ENCODE measurements at places on chromosomes 5 and 9. TPM values are rescaled to one million over a fixed set of nuclear protein-coding genes. Genes with fewer than 3 reads are reported as not detected.

MEGF9 gene
- 12.1 TPM for total RNA-seq

PKD2L2 gene
- total RNA-seq = not detected

TICAM2 gene
- total RNA-seq = 6.8 TPM

C5orf52 gene
- total RNA-seq = not detected

PDGFRB gene
- total RNA-seq = 96.6 TPM

PCDHGB4 gene
- total RNA-seq = 13.6 TPM

FAM153A gene
- not detected for total RNA-seq

PDE8B gene
- 0.18 TPM for total RNA-seq

KCNT1 gene
- not detected for total RNA-seq

ST8SIA4 gene
- total RNA-seq = 0.59 TPM

IFNA21 gene
- total RNA-seq = not detected

EQTN gene
- not detected for total RNA-seq

DNA sequence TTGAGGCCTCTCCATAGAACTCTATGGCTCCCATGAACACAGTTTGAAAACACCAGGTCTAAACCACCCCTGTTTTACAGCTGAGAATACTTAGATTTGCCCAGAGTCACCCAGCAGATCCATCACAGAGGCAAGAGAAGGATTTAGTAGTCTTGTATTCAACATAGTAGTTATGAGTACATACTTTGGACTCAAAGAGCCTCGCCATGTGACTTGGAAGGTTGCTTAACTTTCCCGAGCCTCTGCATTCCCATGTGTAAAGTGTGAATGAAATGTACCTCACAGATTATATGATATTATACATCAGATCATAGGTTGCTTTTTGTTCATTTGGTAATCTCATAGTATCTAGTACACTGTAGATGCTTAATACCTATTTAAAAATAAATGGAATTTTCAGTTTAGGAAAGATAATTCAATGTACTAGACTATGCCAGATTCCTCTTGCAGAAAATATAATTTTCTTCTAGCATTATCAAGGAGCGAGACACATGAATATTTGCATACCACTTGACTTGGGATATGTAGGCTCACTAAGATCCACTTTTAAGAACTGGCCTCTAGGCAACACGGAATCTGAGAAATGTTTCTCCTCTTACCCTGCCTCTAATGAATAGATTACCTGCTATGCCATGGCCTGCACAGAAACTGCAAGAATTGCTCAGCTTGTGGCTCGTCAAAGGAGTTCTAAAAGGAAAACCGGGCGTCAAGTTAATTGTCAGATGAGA, 18.6 kb downstream of the TDRD7 start:
- DNase-seq = no peak

DNA sequence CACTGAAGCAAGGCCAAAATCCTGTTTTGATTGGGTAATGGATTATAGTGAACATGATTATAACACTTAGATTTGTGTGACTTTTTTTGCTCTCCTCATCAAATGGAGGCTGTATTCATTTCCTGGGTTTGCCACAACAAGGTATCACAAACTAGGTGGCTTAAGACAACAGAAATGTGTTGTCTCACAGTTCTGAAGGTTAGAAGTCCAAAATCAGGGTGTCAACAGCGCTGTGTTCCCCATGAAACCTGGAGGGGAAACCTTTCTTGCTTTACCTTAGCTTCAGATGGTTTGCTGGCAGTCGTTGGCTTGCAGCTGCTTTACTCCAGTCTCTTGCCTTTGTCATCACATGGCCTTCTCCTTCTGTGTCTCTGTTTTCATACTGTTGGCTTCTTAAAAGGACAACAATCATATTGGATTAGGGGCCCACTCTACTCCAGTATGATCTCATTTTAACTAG, 32.4 kb downstream of the CDC42SE2 start:
- no peak for DNase-seq

DNA sequence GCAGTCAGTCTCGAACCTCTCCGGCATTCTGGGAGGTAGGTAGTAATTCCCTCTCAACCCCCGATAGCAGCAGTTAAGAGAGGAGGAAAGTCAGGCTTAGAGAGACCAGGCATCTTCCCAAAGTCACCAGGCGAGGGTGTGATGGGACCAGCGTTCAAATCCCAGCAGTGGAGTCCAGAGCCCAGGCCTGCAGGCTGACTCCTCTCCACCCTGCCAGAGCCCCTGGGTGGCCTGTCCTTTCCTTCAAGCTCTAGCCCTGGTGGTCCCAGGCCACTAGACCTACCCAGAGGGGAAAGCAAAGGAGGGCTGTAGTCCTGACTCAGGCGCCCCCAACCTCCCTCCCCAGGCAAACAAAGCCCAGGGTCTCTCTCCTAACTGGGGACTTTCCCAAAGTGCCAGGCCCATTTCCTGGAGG, 4.2 kb upstream of the NR5A1 start:
- DNase-seq = no peak

- DNase-seq = no peak
These were observed 86.2 kb upstream of the CDH9 start for GRCh38 chr5:27124590-27124989.

DNA sequence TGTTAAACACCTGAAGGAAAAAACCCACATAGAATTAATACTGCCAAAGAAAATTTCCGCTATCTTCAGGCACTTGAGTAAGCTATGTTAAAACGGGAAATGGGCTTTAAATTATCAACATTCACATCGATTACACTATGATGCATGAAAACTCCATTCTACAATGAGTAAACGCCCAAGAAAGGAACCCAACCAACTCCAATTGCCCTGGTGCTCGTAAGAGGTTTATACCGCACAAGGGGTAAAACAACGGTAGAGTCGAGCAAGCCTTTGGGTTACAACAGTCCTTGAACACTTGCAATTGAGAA, 1.0 kb downstream of the AGTPBP1 start:
- peak; percentile 1 for DNase-seq

DNA sequence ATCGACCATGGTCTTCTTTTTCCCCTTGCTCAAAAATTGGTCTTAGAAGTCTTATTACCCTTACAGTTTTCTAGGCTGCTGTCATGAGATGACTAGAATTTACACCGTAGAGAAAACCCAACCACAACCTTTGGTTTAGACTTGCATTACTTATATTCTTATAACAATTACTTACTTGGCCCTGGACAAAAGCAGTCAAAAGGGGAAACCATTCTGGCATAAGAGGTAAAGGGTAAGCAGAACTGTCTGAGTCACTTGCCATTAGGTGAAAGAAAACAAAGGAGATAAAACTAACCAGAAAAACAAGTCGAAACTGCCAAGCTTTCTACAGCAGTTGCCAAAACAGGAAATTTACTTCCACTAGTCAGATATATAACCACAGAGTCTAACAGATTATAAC, 17.9 kb downstream of the TMEM245 start:
- DNase-seq = peak; percentile 97

GRCh38 chr5:145157841-145158240, 677.3 kb downstream of the PRELID2 start:
- peak; percentile 31 for DNase-seq

GRCh38 chr9:27189426-27189825, 80.4 kb downstream of the TEK start:
- DNase-seq = no peak

GRCh38 chr5:16957304-16958196, 21.5 kb upstream of the MYO10 start:
- peak; percentile 98 for DNase-seq

- no peak for DNase-seq
These were observed 87.2 kb upstream of the RAPGEF1 start for GRCh38 chr9:131826966-131827525.

DNA sequence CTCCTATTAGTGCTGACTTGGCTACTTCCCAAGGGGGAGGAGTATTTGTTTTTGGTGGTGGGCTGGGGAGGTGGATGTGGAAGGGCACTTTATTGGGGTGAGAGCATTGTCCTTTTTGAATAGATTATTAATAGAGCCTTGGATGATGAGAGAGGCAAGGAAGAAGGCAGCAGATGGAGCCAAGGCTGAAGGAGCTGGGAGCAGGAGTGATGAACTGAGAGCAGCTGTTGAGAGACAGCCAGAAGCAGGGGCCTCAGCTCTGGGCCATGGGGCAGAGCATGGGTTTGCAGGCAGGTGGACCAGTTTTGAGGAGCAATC, 29.6 kb downstream of the RGS3 start:
- DNase-seq = no peak

DNA sequence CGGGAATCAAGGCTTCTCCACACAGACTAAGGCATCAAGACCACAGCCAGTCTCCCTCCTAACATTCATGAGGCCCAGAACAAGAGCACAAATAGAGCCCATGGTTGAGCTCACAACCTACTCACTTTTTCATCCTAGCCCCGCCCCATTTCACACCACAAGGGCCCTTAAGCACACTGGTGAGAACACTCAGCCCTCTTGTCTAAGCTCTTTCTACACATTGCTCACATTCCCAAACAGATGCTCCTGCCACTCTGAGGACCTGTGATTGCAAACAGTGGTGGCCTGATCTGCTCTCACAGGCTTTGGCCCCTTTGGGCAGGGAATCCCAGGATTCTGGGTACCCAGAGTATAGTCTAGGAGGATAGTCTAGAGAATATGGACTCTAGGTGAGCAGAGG, 54.0 kb downstream of the FEM1C start:
- DNase-seq = no peak

DNA sequence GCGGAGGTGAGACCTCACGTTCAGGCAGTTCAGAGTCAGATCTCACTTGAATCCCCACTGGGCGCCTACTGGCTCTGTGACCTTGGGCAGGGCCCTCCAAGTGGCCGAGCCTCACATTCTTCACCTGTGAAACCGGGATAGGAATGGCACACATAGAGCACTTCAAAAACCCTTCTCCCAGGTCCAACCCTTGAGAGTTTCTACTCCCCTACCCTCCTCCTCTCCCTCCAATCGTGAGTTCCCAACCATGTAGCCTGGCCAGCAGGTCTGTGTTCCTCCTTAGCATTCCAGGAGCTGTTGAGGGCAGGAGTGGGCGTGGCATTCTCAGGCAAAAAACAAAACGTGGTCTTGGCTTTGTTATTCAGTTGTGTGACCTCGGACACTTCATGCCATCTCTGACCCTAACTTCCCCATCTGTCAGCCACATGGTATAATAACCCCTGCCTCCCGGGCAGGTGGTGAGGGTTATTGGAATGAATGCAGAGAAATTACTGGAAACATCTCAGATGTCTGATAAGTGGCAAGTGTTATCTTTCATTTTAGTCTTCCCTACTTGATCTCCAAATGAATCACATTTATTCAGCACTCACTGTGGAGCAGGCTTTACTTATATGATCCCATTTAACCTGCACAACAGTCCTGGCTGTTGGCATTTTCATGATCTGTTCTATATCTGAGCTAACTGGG, 112.8 kb upstream of the BOD1 start:
- DNase-seq = no peak

- DNase-seq = peak; percentile 56
These were observed 52.9 kb upstream of the SPATA31E1 start for GRCh38 chr9:87829756-87830155.

DNA sequence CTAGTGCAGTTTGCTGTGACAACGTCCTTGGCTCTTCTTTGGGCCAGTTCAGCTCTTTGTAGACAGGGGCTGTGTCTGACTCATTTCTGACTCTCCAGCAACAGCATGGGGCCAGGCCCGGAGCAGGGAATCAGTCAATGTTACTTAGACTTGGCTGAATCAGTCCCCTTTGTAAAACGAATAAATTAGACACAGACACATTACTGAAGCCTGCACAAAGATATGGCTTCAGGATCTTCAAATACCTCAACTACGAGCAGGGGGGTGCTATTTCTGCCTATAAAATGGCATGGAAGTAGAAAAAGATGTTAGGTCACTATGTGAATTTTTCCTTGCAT, 204.7 kb downstream of the TTLL11 start:
- DNase-seq = peak; percentile 88

Measured in astrocyte (in vitro differentiated cells and primary cell).